ENCODE measurements at places on chromosomes 5 and 9.

DNA sequence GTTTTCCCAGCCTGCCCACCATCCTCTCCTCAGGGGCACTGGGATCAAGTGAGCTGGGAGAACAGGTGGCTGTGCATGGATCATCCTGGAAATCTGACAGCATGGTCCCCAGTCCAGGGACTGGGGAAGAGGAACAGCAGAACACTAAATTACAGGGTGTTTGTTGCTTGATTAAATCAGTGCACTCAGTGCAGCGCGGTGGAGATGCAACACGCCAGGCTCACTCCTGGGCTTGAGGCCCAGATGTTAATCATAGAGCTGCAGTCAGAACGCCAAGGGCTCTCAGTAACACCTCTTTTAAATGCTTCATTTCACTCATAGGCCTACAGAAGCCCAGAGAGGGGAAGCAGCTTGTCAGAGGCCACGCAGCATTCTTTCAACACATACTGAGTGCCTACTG is 14.2 kb upstream of the LARP1 start:
- no peak for DNase-seq

DNA sequence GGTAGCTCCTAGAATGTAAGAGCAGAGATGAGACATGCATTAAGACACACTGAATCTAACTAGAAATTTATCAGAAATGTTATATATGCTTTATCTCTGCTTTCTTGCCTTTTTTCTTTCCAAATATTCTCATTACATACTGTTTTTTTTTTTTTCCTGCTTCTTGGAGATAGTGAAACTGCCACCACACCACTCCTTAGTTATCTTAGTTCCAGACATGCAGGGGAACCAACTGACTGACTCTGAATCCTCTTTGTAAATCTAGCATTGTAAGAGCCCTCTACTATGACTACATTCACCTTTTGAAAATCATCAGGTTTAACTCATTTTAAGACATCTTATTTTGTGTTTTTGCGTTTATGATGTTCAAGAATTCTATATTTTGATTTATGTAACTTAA is 181.3 kb upstream of the ST8SIA4 start:
- no peak for DNase-seq

DNA sequence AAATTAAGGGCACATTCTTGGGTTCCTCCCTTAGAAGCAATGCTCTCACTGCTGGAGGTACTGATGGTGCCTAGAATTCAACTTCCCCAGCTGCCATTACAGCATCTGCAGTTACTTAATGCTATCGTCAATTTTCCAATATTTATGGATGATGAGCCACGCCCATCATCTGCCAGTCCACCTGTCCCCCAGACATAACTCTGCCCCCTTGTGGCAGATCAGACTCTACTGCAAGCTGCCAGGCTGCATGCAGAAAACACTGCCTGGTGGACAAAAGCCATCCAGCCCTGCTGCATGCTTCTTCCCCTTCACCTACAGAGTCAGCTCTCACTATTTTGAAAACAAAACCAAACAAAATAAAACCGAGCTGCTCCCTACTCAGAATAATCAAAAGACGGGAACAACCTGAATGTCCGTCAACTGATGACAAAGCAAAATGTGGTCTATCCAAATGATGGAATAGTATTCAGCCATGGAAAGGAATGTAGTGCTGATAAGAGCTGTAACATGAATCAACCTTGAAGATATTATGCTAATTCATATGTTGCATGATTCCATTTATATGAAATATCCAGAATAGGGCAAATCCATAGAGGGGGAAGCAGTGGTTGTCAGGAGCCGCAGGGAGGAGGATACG is 66.4 kb downstream of the RETREG1 start:
- peak; percentile 19 for DNase-seq

DNA sequence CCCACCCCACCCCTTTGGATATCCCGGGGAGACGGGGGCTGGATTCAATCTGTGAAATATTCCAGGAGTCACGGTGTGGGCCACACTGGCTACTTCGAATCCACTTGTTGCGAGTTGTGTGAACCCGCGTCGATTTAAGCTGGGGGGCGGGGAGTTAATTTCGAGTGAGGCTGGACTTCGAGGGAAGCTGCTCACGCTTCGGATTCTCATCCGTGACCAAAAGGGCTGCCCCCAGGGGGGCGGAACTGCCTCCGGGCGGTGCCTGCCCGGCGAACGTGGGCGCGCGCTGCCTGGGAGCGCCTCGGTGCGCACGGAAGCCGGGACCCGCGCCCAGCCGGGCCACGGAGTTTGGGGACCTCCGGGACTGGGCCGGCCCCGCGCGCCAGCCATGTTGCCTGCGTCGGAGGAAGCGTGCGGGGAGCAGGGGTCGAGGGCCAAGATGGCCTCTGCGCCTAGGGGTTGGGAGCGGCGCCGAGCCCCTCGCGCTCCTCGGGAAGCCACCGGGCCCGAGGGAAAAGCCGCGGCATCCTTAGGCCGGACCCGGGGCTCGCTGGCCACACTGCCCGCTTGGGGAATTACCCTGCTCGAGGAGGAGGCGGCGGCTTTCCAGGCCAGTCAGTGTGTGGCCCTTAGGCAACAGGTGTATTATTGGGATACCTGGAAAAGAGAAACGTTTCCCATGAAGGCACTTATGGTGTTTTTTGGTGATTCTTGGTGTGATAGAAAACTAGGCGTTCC is 975 bp downstream of the OCLN start:
- DNase-seq = no peak

GRCh38 chr9:34252016-34252415 is 73.2 kb downstream of the UBAP1 start:
- no peak for DNase-seq

DNA sequence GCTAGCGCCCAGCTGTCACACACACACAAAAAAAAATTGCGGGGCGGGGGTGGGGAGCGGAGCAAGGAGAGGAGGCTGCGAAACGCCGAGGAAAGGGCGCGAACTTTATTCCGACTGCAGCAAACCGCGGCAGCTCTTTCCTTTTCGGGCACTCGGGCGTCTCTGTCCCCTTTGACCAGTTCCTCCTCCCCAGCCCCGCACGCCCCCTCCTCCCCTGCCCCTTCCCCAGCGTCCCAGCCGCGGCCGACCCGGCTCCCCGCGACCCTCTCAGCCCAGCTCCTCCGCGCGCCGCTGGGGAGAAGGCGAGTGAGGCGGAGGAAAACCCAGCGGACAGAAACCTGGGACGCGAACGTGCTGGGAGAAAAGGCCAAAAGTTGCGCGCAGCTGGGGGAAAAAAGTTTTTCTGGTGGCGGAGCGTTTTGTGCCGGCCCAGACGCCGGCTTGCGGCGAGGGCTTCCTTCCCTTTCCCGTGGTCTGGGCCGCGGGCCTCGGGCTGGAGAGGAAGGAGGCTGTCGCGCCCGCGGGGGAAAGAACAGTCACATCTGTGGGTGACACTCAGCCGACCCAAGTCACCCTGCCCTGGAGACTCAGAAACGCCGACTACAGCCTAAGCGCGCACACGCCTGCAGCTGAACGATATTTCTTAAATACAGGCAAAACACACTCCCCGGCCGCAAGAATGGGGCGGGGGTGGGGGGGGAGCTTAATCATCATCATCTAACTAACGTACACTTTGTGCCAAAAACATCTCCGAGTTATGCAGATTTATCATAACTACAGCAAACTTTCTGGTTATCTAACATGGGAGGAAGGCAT is 1.1 kb upstream of the BNC2 start:
- DNase-seq = peak; percentile 7

DNA sequence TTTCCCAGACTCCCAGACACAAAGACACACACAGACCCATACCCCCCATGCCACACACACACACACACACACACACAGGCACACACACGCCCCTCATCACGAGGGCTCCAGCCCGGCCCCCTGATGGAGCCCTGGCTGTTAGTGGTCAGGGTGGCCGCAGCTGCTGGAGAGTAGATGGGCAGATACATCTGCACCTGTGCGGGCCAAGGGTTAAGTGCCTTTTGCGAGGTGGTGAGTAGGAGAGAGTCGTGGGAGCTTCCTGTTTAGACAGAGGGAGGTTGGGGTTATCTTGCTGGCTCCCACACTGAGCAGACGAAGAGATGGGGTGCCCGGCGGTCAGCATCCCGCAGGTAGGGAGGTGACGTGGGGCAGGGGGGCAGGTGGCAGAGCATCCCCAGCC is 8.2 kb downstream of the PRRX2 start:
- no peak for DNase-seq

DNA sequence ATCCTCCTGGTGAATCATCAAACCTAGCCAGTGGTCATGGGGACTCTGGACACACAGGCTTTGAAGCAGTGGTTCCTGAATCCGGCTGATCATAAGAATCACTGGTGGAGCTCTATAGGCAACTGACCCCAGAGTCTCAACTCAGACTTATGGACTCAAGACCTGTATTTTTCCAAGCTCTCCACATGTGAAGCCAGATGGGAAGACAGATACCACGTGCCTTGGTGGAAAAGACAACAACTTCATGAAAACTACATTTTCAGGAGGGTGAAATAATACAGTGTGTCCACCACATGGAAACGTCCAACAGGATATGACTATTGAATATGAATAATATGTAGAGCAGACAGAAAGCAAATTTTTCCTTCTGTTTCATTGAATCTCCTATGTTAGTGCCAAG is 33.7 kb downstream of the GABRP start:
- DNase-seq = no peak

- no peak for DNase-seq
These were observed 8.0 kb upstream of the CCIN start for GRCh38 chr9:36161187-36161586.

GRCh38 chr5:110335361-110336066 is 391.0 kb downstream of the TMEM232 start:
- no peak for DNase-seq

DNA sequence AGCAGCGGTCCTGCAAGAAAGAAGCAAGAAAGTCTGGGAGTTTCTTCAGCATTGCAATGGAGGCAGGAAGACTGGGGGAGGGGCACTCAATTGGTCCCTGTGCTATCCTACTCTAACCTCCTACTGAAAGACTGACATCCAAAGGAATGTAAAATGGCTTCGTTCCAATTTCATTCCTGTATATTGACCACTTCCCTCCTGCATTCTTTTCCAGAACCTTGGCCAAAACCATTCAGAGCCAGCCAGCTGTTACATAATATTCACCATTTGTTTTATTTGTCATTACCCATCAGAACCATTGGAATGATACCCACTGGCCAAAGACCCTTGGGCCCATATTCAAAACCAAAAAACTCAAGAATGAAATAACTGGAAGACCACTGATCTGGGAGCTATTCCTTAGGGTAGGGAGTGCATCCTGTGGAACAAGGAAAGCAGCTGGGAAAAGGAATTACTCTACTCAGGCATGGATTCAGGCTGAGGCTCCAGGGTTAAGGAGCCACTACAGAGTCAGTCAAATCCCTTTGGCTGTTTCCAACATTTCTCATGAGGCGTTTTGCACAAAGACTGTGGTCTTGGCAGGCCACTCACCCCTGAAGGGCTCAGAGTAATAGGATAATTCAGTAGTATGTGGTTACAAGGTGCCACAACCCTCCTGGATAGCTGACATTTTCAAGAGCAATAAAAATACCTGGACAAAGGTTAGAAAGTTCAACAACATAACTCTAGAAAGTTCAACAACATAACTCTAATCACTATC is 148.7 kb upstream of the SLC1A3 start:
- DNase-seq = no peak

- no peak for DNase-seq
These were observed 68.8 kb downstream of the TLR4 start for GRCh38 chr9:117772960-117773359.

DNA sequence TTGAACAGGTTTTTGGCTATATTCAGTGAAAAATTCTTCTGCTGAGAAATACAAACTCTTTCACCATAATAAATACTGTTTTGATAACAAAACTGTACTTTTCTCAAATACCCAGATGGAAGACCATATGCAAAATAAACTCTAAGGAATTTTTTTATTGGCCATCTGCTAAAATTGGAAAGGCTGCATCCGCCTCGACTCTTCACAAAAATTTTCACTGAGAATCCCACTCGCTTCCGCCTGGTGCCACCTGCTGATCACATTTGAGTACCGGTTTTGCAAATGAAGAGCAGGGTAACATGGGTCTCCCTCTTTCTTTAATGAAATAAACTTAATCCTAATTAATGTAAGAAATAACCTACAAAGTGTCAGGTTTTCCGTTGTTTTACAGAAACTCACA is 76.4 kb downstream of the TTLL11 start:
- no peak for DNase-seq

GRCh38 chr5:56815658-56816545 is 553 bp downstream of the MAP3K1 start:
- DNase-seq = peak; percentile 43

- peak; percentile 63 for DNase-seq
These were observed 311.4 kb downstream of the TLE4 start for GRCh38 chr9:79883073-79883645.

Data from CD4-positive, alpha-beta T cell treated with Interleukin-17A for 1 hour (primary cell).